A549 (cell line): ENCODE measurements at places on chromosomes 5 and 9.

DNA sequence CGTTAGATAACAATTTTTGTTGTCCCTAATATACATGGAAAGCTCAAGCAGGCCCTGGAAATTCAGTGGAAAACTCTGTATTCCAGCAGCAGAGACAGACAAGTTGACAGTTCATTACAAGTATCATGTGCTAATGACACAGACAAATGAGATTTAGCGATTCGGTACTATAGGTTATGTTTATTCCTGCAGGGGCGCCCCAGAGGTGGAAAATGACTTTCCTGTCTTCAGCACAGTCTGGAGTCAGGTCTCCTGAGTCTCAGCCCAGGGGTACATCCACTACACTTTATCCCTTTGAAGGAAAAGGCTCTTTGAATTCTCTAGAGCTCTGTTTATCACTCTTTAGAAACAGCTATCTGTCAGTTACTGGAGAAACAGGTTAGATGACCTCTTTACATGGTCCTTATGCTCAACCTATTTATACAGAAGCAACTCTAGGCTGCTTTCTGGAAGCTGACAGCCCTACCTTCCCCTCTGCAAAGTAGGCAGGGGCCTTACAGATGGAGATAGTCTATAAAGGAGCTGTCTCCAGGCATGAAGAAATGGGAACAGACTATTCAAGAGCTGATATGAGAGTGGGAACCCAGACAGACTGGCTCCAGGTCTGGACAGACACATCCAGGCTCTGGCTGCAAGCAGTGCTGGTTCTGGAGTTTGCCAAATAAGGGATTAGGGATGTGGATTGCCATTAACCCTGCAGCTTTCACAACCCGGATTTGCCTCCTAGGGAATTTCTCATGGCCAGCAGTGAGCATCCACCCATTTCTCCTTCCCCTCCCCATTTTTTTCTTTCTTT, 7.2 kb upstream of the SLC31A2 start:
- DNase-seq, result no peak

DNA sequence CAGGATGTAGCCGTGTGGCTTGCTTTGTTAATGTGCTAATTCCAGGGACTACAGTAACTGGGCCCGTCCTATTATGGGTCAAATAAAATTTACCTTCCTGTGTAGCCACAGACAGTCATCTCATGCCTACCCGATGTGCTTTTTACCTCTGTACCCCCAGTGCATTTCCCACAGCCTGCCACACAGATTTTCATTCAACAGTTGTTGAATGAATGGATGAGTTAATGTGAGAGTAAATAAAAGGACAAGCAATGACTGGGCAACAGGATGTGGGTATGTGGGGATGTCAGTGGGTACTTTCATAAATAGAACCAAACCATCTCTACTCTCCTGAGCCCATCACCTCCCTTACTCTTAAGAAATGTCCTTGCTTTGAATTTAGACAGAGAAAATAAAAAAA, 441.2 kb upstream of the ZNF462 start:
- DNase-seq, result no peak

GRCh38 chr5:140041099-140041491, 2.0 kb downstream of the NRG2 start:
- no peak for DNase-seq

GRCh38 chr9:10112070-10112469, 500.7 kb downstream of the PTPRD start:
- no peak for DNase-seq

GRCh38 chr9:101574731-101575333, 19.9 kb downstream of the PPP3R2 start:
- DNase-seq, result no peak

DNA sequence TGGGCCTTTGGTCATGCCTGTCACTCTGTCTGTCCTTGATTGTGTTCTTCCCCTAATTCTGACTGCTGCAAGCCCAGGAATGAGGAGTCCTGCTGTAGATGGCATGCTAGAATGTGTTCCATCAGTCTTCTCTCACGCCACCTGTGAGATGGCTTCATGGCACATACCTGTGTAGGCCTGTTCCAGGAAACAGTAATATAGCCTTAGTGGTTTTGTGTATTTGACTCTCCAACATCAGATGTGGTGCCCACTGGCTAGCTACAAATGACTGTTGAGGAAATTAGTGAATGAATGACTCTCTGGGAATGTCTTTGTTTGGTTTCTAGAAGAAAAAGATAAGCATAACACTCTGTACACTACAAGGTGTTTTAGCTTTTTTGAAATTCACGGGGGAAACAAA, 367.5 kb downstream of the KDM4C start:
- no peak for DNase-seq

DNA sequence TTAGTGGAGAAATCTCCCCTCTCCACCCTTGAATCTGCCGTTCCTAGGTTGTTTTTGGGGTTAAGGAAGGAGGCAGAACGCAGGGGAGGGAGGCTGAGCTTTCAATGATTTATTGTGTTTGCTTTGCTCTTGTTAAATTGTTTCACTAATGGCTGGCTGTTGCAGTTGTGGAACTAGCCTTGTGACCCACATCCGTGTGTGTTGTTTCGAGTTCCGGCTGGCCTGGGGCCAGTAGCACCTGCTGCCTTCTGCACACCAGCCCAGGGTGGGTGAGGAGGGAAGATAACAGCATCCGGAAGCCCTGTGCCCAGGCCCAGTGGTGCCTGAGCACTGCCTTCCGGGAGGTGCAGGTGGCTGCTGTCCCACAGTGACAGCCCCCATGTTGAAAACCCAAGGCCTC, 3.6 kb downstream of the ERGIC1 start:
- DNase-seq, result no peak

GRCh38 chr5:10109299-10109698, 140.4 kb downstream of the ATPSCKMT start:
- no peak for DNase-seq

DNA sequence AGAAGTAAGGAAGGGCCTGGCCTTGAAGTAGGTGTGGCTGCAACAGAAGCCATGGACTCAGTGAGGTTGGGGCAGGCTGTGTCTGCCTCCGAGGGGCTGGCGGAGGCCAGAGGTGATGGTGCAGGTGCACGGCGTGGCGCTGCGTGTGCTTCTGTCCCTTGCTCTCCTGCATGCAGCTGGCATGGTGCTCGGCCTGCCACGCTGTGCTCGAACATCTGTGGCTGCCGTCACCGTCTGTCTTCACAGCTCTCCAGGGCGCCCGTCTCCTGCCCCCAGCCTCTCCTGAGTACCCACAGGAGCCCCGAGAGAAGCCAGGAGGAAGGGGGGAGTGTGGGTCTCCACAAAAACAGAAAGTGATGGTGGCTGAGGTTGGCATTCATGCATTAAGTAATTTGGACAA, 193.7 kb downstream of the CACNA1B start:
- DNase-seq, result no peak

DNA sequence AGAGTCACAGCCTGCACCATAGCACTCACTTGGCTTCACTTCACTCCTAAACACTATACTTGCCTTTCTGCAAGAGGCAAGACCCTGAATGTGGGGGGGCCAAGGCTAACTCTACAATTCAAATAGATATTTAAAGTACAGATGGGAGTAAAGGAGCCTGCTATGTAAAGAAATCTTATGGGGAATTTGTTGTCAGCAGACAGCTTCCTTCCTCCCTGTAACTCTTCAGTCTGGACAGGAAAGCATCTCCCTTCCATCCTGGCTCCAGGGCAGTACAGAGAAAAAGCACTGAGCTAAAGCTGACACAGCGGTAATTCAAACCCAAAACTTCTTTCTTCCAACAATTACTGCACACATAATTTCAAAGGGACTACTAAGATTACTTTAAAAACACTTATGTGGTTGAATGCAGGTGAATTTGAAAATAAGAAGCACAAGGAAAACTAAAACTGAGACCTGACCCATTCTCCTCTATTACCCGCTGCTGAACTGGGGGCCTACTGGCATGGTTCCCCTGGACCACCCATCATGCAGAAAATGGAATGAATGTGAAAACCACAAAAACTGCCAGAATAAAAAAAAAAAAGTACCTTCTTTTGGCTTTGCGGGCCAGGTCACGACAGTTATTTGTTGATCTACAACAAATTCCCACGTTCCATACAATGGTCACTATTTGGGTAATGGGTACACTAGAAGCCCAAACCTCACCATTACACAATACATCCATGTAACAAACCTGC, 13.4 kb downstream of the VDAC1 start:
- no peak for DNase-seq

- DNase-seq, result peak; percentile 1
These were observed 1111.1 kb downstream of the TAF11L14 start for GRCh38 chr5:18745042-18745987.

DNA sequence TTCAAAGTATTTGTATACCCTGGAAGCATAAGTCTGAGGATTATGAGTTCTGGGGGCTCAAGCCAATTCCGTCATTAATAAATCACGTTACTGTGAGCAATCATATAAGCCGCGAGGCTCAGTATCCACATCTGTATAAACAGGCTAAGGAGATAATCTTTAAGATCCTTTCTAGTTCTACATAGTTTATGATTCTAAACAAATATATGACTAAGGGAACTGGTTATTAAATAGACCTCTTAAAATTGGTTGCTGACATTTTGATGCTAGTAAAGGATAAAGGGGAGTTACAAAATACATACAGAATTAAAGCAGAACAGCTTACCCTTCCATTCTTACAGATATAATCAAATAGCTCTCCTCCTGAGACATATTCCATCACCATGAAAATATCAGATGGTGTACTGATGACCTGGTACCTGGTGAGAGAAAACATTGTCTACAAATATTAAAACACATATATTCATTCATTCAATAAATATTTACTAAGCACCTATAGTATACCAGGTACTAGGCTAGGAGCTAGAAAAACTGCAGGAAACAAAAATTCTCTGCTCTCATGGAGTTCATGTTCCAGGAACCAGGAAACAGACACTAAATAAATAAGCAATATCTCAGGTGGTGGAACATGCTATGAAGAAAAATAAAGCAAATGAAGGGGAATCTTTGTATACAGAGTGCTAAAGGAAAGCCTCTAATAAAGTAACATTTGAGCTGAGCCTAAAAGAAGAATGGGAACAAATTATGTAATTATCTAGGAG, 19.5 kb upstream of the TTC33 start:
- DNase-seq, result no peak

GRCh38 chr5:166649676-166650075, 1641.8 kb upstream of the WWC1 start:
- no peak for DNase-seq

- DNase-seq, result no peak
These were observed 6.4 kb downstream of the FPGS start for GRCh38 chr9:127809002-127809539.

GRCh38 chr5:171619196-171619595, 166.4 kb upstream of the SMIM23 start:
- DNase-seq, result no peak

- DNase-seq, result no peak
These were observed 8.9 kb downstream of the ZBTB34 start for GRCh38 chr9:126869368-126869767.

GRCh38 chr9:134657666-134658377, 16.2 kb downstream of the COL5A1 start:
- DNase-seq, result no peak

DNA sequence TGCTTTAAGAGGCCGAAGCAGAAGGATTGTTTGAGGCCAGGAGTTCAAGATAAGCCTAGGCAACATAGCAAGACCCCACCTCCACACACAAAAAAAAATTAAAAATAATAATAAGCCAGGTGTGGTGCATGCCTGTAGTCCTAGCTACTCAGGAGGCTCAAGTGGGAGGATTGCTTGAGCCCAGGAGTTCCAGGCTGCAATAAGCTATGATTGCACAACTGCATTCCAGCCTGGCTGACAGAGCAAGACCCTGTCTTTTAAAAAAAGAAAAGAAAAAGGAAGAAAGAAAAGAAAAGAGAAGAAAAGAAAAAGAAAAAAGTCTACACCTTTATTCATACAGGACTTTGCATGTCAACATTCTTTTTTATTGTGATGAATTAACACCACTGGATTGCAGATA, 2125.8 kb downstream of the MAT2B start:
- no peak for DNase-seq

- DNase-seq, result no peak
These were observed 22.2 kb downstream of the PIK3R1 start for GRCh38 chr5:68237715-68238114.
